T-helper 17 cell (primary cell): ENCODE measurements at places on chromosomes 11 and 22. TPM values are rescaled to one million over a fixed set of nuclear protein-coding genes. Genes with fewer than 3 reads are reported as not detected.

Gene MS4A6A
- total RNA-seq: 8.2 TPM

Gene KCNQ1
- 18.6 TPM for total RNA-seq

GRCh38 chr11:122773781-122774266, 64.5 kb upstream of the CRTAM start:
- H3K4me3 ChIP-seq: no peak overlapping the region
- DNase-seq: no peak
- H3K4me1 ChIP-seq: peaks cover 12% of the 10 kb centered on the region
- H3K27ac ChIP-seq: peak overlapping the region; percentile 8
- peaks cover 3% of the 10 kb centered on the region for H3K36me3 ChIP-seq
- H3K27me3 ChIP-seq: no peaks in the 10 kb centered on the region

- no peaks in the 10 kb centered on the region for H3K27me3 ChIP-seq
- peaks cover 22% of the 10 kb centered on the region for H3K4me1 ChIP-seq
Measured at GRCh38 chr11:122883646-122883979, 1.1 kb downstream of the JHY start.

- peaks cover 2% of the 10 kb centered on the region for H3K36me3 ChIP-seq
- no peak for DNase-seq
- peak overlapping the region; percentile 75 for H3K27ac ChIP-seq
- H3K4me1 ChIP-seq: peaks cover 44% of the 10 kb centered on the region
- H3K27me3 ChIP-seq: no peaks in the 10 kb centered on the region
- H3K4me3 ChIP-seq: peak overlapping the region; percentile 8
Measured at GRCh38 chr11:117045196-117045595, 53.0 kb downstream of the SIK3 start.
